Hepatic stellate cell (primary cell): ENCODE measurements at places on chromosomes 13 and 19.

DNA sequence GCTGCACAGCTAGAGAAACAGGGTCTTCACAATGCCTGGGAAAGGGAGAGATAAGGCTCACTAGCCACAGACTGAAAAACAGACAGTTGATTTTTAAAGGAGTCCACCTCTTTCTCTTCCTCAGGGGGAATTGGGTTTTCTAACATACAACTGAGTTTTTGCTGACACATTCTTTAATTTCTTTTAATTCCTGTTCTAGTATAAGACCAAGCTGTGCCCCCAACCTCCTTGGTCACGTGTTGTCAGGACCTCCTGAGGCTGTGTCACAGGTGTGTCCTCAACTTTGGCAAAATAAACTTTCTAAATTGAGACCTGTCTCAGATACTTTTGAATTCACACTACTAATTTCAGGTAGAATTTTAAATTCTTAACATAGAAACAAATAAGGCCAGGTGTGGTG, 12.1 kb upstream of the ZNF492 start:
- no peak for DNase-seq

GRCh38 chr13:31046711-31047279, 114.3 kb downstream of the TEX26 start:
- DNase-seq = no peak

GRCh38 chr13:110138700-110139036, 168.3 kb downstream of the COL4A1 start:
- no peak for DNase-seq

DNA sequence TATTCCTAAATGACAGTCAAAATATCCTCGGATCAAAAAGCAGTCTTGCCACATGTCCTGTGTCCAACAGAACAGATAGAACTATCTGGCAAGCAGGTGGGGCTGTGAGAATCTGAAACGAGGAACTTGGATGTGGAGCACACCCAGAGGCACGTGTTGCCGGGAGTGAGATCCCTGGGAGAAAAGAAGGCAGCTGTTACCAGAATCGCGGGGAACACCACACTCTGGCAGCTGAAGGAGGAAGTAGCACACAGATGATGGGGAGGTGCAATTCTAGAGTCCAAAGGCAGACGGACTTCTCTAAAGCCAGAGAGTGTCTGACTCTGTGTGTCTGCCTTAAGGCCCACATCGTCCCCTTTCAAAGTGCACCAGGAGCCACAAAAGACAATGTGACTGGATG, 22.3 kb downstream of the SLC7A1 start:
- DNase-seq = no peak

DNA sequence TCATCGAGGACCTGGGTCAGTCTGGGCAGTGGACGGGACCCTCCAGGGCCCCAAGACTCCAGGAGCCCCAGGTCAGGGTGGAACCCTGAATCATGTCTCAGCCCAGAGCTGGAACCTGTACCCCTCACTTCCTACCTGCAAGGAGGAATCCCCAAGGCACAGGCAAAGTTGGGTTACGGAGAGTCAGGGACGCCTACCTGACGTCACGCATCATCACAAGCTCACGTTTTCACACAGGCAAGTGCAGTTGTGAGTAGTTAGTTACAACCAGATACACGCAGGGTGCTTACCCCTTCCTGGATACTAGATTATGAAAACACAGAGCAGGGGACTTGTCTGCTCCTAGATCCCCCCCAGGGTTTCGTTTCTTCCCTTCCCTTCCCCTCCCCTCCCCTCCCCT, 1.9 kb downstream of the RETN start:
- DNase-seq = no peak

DNA sequence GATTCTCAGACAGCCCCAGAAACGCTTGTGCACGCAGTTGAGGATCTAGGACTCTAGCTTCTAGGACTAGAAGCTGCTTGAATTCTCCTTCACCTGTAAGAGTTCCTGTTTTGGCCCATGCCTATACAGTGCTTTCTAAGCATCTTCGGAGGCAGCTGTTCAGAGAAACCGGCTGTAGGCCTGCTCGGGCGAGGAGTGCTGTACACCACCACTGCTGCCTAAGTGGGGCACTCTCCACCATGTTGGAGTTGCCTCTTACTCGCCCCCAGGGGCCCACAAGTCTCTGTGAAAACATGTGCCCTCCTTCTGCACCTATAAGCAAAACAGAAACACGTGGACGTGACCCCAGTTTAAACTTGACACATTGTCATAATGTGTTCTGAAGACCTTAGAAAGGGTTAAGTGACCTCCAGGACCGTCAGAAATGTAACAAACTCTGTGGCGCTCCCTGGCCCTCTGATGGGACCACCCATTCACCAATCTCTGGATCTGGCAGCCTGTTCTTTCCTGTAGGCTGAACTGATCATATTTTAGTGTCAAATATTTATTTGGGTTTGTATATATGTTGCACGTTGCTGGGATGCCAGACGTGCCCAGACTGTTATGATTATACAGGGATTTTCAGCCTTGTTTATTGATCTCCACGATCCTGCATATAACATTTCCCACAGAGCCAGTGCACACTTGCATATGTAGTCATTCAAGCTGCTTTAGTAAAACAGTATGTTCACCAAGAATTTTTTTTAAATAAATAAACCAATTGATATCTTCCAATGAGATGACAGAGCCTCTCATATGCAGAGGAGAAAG, 60.8 kb downstream of the C13orf42 start:
- DNase-seq = no peak

GRCh38 chr13:32016631-32017030, 14.9 kb upstream of the FRY start:
- DNase-seq = no peak

GRCh38 chr19:4710281-4710600, 13.4 kb downstream of the DPP9 start:
- no peak for DNase-seq

DNA sequence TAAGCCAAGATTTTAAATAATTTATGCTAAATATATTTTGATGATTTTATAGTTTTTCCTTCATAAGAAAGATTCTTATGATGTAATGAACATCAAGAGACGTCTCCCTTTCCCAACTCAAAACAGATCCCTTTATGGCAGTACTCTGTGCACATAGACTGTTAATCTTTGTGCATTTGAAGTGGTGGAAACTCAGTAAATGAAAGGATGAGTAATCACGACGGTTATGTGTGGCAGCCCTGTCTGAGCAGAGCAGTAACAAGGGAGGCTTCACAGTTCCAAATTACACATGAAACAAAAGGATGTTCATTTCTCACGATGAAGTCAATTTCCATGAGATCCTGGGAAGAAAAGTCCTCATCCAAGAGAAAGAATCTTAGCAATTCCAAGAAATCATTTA, 498.1 kb downstream of the KLF5 start:
- DNase-seq = no peak

GRCh38 chr19:39969681-39970424, 1.1 kb upstream of the PSMC4 start:
- DNase-seq = no peak

DNA sequence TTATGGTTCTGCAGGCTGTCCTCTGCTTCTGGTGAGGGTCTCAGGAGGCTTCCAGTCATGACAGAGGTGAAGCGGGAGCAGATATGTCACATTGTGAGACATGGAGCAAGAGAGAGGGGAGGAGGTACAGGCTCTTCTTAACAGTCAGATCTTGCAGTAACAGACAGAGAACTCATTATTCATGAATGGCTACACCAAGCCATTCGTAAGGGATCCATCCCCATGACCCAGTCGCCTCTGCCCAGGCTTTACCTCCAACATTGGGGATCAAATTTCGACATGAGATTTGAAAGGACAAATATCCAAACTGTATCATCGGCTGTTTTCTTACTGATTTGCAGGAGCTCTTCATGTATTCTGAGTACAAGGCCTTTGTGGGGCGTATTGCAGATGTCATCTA, 21.7 kb downstream of the ZNF507 start:
- DNase-seq = no peak

DNA sequence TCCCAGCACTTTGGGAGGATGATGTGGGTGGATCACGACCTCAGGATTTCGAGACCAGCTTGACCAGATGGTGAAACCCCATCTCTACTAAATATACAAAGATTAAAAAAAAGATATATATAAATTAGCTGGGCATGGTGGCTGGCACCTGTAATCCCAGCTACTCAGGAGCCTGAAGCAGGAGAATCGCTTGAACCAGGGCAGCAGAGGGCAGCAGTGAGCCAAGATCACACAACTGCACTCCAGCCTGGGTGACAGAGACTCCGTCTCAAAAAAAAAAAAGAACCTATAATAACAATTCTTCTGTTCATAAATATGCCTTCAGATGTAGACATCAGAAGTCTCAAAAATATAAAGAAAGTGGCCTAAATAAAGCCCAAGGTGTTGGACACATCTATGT, 7.6 kb downstream of the ZNF737 start:
- DNase-seq = no peak

DNA sequence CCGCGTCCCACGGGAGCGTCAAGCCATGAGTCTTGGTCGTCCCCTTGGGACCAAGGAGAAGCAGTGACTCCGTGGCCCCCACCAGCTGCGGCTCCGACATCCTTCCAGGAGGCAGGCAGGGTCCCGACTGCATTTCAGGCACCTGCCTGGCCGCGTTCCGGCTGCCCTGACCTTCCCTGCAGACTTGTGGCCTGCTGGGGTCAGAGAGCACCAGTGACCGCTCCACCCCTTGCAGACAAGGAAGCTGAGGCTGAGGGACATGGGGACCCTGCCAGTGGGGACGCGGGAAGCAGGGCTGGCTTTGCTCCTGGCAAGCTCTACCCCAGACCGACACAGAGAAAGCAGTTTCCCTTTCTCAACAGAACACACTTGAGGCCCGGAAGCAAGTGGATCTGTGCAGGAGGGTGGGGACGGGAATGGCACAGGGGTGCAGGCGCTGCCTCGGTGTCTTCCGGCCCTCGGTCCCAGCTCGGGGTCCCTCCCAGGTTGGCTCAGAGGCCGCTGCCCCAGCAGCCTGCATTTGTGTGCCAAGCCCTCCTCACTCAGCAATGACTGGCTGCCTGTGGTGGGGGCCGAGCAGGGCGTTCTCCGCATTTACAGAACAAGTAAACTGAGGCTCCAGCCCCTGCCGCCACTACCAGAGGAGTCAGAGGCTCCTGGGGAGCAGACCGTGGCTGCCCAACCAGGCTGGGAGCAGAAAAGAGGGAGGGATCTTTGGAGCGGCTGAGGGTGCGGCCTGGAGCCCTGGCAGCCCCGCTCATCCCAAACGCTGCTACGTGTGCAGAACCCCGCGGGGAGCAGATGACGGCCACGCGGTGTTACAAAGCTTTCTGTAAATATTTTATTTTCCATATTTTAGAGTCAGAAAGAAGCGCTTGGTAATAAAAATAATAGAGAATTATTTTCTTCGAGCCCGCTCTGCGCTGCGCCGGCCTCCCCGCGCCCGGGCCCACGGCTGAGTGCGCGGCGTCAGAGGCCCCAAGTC, 43.9 kb downstream of the GAS6 start:
- DNase-seq = no peak

DNA sequence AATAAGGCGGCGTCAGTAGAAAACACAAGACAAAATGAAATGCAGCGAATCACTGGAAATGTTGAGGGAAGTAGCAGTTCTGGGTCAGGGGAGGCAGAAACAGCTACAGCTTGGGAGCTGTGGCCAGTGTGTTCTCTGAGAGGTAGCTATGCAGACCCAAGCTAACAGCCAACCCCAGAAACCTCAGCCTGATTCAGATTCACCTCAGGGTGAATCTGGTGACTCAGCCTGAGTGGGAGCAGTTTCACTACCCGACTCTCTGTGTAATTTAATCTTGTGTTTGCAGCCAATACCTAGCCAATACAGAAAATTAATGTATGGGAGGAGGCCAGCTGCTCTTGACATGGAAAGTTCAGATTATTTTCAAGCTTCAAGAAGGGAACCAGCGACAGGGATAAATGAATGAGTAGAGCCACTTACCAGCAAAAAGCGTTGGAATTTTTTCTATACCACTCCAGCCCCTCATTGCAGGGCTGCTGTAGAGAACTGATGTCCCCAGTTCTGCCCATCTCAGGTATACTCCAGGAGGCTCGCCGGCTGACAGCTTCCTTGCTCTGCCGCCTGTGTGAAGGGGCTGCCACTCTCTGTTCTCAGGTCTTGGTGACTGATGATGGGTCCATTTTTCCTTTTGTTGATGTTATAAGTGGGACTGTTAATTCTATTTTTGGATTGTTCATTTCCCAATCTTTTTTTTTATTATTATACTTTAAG, 8.9 kb downstream of the IGFL3 start:
- peak; percentile 7 for DNase-seq

GRCh38 chr13:43307221-43307920, 284.0 kb downstream of the DNAJC15 start:
- no peak for DNase-seq

DNA sequence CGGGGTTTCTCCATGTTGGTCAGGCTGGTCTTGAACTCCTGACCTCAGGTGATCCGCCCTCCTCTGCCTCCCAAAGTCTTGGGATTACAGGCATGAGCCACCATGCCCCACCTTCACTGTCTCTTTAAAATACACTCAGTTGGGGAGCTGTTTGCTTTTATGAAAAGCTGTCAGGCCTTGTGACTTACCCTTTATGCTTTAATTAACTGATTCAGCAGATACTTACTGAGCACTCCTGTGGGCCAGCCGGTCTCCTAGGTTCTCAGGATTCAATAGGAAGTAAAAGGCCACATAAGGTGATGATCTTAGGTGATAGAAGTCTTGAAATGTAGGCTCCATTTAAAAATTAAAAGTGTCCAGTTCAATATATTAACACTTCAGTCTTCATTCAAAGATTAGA, 7.5 kb downstream of the UBAC2 start:
- no peak for DNase-seq

DNA sequence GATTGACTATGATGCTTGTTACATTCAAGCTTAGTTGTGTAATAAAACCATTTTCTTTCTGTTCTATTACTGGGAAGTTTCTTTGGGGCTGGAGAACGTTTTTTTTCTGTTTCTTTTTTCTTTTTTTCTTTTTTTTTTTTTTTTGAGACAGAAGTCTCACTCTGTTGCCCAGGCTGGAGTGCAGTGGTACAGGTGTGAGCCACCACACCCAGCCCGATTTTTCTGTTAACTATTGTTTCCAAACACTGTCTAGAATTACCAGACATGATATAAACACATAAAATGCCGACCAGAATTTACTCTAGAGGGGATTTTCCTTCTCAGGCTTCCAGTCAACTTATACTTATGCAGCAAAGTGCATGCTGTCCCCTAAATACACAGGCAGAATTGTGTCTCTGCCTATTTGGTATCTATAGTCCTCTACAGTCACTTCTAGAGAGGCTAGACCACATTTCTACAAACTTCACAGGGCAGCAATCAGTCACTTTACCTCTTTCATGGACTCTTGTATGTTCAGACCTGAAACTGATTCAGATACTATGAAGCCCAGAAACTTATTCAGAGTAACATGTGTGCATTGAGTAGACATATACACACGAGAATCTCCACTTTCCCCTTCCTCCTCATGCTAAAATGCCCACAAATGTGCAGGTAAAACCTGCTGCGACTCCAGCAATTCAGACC, 121.2 kb downstream of the ZNF737 start:
- no peak for DNase-seq
